ENCODE measurements at places on chromosomes 6 and 20. TPM values are rescaled to one million over a fixed set of nuclear protein-coding genes. Genes with fewer than 3 reads are reported as not detected.

GRCh38 chr20:1472556-1473245, 6.1 kb upstream of the NSFL1C start:
- DNase-seq, result no peak

GRCh38 chr20:50332491-50332980, 141.9 kb downstream of the CEBPB start:
- DNase-seq, result no peak

TPBG gene
- 20.3 TPM for total RNA-seq

CRYBG1 gene
- 10.4 TPM for total RNA-seq

C20orf96 gene
- total RNA-seq, result 1.6 TPM

GRCh38 chr6:74431873-74432580, 736.0 kb downstream of the CD109 start:
- DNase-seq, result no peak

RPS10 gene
- total RNA-seq, result 3,936 TPM

PARD6B gene
- total RNA-seq, result 1.6 TPM

Measured in H4 (cell line).